ENCODE measurements at places on chromosomes 3 and 15.

- no peak for DNase-seq
Observed at GRCh38 chr3:42115215-42115614, 24.1 kb downstream of the TRAK1 start.

DNA sequence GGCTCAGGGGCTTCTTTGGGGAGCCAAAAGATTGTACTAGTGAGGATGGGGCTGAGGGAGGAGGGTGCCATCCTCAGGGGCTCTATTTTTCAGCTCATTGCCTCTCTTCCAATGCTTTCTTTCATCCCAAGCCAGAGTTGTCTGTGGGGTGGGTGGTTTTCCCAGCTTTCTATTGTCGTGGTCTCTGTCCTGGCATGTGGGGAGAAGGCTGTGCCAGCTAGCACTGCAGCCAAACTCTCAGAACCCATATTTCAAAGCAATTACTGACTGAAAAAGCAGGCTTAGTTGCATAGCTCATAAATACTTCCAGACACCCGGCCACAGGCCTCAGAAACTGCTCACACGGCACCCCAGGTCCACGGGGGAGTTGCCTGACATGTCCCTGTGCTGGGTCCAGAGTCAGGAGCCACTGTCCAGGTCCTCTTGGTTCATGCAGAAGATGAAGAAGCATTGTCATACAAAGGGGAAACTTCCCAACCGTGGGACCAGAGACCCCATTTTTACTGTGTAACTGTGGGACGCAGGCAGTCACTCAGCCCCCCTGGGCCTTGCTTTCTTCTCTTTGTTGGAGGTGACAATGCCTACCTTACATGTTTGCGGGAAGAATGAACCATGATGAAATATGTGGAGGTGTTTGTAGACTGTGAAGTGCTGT, 27.6 kb downstream of the FGD5 start:
- no peak for DNase-seq

DNA sequence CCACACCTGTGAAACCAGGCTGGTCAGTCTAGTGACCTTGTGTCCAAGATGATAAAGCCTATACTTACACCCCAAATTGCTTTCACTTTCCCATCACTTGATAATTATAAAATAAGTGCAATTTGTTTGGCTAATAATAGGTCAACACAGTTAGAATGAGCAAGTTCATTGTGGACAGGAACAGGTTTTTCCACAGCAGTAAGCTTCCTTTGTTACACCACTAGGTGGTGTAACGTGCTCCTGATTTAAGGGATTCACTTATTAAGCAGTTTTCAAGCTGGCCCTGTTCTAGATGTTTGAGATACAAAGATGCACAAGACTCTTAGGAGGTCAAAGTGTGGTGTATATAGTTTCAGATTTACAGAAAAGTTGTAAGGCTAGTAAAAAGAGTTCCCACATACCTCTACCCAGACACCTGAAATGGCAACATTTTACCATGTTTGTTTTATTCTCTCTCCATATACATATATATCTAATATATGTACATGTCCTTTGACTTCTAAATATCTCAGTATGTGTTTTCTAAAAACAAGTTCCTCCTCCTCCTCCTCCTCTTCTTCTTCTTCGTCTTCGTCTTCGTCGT, 6.8 kb upstream of the MFSD1 start:
- DNase-seq, result peak; percentile 39

DNA sequence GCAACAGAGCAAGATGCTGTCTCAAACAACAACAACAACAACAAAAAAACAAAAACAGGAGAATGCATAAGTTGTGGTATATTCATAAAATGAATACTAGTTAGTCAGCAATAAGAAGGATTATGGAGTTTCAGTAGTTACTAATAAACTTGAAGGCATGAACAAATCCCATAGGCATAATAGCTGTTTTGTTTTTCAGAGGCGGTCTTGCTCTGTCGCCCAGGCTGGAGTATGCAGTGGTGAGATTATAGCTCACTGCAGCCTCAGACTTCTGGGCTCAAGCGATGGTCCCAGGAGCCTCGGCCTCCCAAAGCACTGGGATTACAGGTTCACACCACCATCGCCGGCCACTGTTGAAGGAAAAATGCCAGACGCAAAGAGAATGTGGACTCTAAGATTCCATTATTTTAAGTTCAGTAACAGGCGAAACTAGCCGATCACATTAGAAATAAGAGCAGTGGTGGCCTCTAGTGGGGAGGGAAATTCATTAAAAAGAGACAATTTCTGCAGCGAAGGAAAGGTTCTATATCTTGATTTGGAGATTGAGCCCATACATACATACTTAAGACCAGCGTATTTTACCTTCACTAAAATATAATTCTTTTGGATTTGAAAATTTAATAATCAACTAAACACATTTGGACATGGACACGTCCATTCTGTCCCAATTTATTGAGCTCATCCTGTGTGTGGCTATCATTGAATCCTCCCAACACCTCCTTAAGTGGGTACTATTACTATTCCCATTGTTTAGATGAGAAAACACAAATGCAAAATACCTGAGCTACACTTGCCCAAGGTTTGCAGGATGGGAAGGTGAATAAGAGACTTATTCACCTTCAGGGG, 27.4 kb upstream of the HDAC11 start:
- DNase-seq, result peak; percentile 86

- no peak for DNase-seq
Observed at GRCh38 chr3:132325103-132325606, 7.9 kb downstream of the ACP3 start.

DNA sequence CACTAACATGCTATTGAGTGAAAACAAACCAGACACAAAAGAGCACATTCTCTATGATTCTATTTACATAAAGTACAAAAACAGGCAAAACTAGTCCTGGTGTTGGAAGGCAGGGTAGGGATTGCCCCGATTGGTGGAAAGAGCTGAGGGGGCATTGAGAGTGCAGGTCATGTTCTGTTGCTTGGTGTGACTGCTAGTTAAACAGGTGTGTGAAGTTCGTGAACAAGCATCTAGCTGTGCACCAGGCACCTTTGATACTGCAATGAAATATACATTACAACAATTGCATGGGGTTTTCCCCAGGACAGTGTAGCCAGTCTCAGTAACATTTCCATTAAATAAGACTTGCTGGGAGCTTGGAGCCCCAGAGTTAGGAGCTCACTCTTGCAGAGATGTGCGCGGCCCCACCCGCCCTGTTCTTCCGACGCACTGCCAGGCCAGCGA, 26.3 kb upstream of the THRB start:
- no peak for DNase-seq

GRCh38 chr3:194758716-194759115, 73.0 kb downstream of the FAM43A start:
- DNase-seq, result no peak

GRCh38 chr3:77780278-77780996, 740.5 kb downstream of the ROBO2 start:
- no peak for DNase-seq

- DNase-seq, result no peak
Observed at GRCh38 chr3:31165399-31165860, 271.0 kb upstream of the GADL1 start.

DNA sequence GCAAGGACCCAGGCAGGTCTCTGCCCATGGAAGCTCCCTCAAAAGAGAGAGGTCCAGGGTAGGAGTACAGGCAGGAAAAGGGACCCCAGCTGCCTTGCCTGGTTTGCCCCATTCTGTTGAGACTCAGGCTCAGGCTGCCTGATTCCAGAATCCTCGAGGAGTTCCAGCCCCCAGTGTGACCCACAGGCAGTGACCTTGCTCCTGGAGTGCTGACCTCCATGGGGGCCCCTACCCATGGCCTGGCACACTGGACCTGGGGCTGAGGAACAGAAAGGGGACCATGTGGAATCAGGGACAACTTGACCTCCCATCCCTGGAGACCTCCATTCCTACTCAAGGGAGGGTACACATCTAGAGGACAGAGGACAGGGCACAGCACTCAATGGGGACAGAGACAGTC, 3.4 kb upstream of the SEMA3B start:
- no peak for DNase-seq

GRCh38 chr3:46908986-46909534, 31.5 kb downstream of the PTH1R start:
- DNase-seq, result no peak

- DNase-seq, result no peak
Observed at GRCh38 chr3:62210011-62210410, 163.3 kb downstream of the FEZF2 start.

- no peak for DNase-seq
Observed at GRCh38 chr3:116179091-116179490, 266.2 kb downstream of the LSAMP start.

DNA sequence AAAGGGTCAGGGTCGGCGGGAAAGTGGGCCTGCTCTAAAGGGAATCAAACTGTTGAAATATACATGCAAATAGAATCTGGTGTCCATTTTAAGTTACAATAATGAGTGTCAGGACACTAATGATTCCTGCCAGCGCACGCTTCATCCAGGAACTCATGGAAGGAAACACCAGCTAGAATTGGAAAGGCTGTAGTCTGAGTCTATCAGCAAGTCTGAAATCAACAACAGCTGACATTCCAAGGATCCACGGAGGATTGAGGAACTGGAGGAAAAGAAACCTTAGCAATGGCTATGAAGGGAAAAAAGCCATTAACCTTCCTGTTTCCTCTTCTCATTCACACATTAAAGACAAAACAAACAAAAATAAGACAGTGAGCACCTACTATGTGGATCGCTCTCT, 1063.1 kb downstream of the NTRK3 start:
- DNase-seq, result no peak

DNA sequence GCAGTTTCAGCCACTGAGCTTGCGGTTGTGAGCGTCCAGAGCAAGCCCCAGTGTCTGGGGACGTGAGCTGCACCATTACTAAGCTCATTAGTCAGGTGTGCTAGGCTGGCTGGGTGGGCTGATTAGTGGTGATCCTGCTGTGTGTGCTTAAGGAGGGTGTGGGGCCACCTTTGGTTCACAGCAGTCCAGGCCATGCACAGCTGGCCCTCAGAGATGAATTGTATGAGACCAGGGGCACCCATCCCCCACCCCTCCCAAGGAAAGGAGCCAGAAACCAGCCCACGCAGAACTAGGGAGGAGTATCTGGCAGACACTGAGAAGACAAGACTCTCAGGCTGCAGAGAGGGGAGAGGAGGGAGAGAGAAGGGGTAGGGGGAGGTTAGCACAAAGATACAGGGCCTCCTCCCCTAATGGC, 3.8 kb downstream of the TYRO3 start:
- DNase-seq, result no peak

DNA sequence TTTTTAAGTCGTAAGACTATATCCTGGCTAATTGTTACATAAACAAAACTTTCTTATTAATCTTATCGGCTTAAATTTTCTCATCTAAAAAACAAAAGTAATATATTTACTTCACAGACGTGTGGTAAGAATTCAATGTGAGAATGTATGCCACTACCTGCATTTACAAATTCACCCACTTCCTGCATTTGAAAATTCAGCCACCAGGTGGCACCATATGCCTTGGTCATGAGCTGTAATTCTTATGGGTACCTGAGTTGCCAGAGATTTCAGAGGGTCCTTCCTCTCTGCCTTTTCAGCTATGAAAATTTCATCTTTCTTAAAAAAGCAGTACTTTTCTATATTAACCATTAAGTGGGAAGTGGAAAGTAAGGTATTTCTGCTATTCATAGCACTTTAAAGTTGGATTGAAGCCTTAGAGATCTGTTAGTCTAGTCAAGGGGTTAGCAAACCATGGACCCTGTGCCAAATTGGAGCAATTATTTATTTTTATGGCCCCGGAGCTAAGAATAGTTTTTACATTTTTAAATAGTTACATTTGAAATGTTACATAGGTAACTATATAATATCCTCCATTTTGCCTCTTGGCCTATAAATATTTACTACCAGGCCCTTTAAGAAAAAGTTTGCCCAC, 127.8 kb downstream of the HCN4 start:
- peak; percentile 77 for DNase-seq

GRCh38 chr3:34886443-34886842, 752.9 kb upstream of the ARPP21 start:
- no peak for DNase-seq

DNA sequence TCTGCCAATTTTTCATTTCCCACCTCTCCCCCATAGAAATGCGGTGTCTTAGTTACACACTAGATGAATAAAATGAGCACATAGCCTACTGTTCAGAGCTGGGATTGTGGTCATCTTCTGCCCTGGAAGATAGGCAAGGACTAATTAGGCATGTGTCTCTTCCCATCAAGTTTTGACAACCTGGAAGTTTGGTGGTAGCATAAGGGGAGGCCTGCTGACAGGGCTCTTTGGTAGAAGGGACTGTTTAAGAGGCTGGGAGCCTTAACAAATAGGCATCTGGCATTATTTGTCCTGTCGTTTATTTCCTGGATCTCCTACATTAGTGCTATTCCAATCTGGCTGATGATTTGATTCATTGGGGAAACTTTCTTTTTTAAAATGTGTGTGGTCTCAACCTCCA, 512.3 kb downstream of the ZNF385D start:
- no peak for DNase-seq

GRCh38 chr3:12979151-12979946, 93.9 kb downstream of the IQSEC1 start:
- no peak for DNase-seq

DNA sequence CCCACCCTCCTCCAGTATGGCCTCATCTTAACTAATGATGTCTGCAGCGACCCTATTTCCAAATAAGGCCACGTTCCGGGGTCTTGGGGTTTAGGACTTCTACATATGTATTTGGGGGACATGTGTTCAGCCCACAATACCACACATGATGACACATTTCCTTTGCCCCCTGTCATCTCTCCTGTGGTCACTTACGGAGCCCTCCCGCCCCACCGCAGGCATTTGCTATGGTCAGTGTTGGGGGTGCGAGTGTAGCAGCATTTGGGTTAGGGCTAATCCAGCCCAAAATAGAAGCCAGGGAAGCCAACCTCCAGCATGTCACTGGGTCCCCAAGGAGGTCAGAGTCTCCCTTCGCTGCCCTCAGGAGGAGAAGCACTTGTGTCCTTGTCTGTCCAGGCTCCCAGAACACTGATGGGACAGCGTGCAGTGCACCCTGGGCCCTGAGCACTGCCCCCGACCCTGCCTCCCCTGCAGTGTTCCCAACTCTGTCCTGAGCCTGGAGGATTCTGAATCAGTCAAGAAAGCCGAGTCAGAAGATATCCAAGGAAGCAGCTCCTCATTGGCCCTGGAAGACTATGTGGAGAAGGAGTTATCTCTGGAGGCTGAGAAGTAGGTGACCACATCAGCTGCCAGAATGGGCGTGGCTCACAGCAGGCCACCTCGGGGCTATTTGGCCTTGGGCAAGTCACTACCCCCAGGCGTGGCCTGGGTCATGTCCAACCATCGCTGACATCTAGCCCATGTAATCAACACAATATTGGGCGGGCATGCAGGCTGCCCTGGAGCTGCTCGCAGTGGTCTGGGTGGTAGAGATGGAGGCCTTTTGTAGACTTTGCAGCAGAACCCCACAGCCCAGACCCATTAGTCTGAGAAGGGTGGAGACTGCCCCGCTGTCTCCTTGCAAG, 46.9 kb upstream of the FGD5 start:
- no peak for DNase-seq
